ENCODE measurements at places on chromosomes 4 and X.

DNA sequence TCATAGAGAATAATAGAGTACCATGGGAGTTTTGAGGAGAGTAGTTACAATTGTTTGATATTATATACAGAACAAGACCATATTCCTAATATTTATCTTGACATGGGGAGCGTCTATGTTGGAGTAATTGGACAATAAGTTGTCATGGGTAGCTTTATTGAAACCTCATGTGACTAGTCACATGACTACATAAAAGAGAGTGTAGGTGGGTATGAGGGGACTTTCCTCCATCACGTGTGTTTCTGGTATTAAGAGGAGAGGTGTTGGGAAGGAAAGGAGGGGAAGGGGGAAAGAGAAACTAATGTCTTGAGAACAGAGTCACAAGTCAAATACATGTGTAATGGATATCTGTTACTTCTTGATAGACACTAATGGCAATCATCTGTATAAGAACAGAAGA lies 33.1 kb downstream of the PDLIM5 start:
- DNase-seq: no peak

DNA sequence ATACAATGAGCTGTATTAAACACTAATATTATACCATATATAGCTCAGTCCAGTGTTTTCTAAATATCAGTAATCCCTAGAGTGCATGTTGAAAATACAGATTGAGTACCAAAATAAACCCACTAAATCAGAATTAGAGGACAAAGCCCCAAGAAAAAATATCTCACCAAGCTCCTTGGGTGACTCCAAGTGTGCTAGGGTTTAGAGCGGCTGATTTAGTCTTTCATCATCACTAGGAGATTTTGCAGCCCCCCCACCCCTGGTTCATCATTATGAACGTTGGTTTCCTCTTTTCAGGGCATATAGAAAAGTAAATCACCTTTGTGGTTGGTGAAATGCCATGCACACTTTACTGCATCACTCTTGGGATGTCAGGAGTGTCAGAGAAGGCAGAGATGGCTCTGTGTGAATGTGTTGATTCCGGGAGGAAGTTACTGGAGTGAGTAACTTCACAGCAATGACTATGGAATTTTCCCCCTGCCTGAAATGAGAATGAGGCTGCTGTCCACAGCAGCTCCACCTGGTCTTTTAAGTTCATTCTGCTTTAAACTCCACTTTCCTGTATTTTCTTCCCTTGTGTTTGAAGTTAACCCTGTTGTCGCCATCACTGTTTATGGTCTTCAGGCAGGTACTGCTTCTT lies 25.2 kb upstream of the ANAPC4 start:
- DNase-seq: no peak

GRCh38 chrX:44400588-44400987 lies 57.1 kb upstream of the EFHC2 start:
- DNase-seq: peak; percentile 37

- no peak for DNase-seq
Measured at GRCh38 chr4:93303440-93303839, 525.1 kb upstream of the ATOH1 start.

DNA sequence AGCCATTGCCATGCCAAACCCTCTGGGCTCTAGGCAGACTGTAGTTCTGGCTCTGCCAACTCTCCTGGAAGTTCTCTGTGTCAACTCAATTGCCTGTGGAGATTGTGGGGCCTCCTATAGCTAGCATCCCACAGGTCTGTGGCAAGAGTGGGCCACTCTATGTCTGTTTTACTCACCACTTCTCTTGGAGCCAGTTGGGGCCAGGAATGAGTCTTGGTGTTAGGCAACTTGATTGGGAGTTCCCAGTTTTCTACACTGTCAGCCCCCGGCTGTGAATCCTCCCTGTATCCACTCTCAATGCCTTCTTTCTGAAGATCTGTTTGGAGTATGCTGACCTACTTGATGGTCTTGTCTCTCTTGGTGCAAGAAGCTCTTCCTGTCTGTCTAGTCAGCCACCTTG lies 48.2 kb upstream of the EPGN start:
- no peak for DNase-seq

DNA sequence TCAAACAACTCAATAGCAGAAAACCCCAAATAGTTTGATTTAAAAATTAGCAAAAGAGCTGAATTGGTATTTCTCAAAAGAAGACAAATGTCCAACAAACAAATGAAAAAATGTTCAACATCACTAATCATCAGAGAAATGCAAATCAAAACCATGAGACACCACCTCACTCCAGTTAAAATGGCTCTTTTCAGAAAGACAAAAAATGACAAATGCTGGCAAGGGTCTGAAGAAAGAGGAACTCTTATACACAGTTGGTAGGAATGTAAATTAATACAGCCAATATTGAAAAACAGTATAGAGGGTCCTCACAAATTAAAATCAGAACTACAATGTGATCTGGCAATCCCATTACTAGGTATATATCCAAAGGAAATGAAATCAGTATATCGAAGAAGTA lies 70.4 kb downstream of the FBXL5 start:
- DNase-seq: no peak

DNA sequence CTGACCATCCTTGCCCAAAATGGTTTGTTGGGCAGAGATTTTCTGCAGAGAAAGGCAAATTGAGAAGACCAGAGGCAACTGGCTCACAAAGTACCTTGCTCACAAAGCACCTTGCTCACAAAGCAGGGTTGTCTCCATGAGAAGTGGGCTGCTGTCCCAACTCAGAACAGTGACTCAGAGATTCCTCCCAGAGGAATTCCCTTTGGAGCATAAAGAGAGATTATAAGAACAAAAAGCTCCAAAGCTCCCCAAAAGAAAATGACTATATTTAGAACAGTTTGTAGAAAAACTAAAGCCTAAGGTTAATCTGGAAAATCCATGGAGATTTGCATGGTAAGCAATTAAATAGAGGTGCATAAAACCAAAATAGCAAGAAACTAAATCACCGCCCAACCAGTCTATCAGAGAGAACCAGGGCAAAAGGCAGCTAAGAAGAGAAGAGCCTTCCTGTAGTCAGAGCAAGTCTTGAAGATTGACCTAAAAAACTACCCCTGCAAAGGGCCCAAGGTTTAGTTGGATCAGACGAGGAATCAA lies 731.4 kb downstream of the FAT4 start:
- DNase-seq: no peak

DNA sequence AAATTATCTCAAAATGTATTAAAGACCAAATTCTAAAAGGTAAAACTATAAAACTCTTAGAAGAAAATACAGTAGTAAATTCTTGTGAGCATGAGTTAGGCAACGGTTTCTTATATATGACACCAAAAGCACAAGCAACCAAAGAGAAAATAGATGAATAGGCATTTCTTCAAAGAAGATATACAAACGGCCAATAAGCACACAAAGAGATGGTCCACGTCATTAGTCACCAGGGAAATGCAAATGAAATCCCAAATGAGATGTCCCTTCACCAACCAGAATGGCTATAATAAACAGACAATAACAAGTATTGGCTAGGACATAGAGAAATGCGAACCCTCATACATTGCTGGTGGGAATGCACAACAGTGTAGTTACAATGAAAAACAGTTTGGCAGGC lies 44.6 kb downstream of the RAB33A start:
- no peak for DNase-seq

- no peak for DNase-seq
Measured at GRCh38 chr4:181503687-181504390, 739.4 kb upstream of the TENM3 start.

GRCh38 chr4:143250617-143251016 lies 65.9 kb downstream of the USP38 start:
- no peak for DNase-seq

DNA sequence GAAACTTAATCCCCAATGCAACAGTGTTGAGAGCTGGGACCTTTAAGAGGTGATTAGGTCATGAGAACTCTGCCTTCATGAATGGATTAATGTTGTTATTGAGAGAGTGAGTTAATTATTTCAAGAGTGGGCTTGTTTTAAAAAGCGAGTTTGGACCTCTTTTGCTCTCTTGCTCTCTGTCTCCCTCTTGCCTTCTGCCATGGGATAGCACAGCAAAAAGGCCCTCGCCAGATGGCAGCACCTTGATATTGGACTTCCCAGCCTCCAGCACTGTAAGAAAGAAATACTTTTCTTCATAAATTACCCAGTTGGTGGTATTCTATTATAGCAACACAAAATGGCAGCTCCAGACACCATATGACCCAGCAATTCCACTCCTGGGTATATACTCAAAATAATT lies 7.0 kb upstream of the ATP6AP2 start:
- DNase-seq: peak; percentile 11

All from stimulated activated naive CD8-positive, alpha-beta T cell treated with anti-CD3 and anti-CD28 coated beads, Interleukin-15, amount 100 ng/mL, for 72 hours (primary cell).